NCI-H460 (cell line): ENCODE measurements at places on chromosomes 2 and 18. TPM values are rescaled to one million over a fixed set of nuclear protein-coding genes. Genes with fewer than 3 reads are reported as not detected.

GRCh38 chr2:128607440-128607839 lies 288.8 kb upstream of the HS6ST1 start:
- DNase-seq, result no peak

Gene SLC16A14
- total RNA-seq, result 27.6 and 28.4 TPM in 2 replicates

DNA sequence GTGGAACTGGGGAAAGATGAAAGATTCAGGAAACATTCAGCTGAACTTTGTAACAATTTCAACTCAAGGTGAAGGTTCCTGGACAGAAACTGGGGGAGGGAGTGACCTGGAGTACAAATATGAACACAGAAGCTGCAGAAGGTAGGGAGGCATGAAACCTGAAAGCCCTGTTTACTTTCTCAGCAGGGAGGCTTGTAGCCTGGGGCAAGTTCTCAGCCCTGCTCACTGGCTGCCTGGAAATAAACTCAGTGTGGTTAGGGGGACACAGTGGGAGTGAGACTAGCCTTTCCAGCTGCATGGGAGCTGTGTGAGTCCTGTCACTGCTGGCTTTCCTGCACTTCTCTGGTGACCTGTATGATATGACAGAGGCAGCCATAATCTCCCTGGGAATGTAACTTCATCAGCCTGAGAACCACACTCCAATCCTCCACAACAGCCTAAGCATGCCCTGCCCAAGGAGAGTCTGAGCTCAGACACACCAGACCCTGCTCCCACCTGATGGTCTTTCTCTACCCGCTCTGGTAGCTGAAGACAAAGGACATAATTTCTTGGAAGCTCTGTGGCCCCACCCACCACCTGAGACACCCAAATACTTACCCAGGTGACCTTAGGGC lies 77.0 kb downstream of the ZSWIM2 start:
- no peak for DNase-seq

DNA sequence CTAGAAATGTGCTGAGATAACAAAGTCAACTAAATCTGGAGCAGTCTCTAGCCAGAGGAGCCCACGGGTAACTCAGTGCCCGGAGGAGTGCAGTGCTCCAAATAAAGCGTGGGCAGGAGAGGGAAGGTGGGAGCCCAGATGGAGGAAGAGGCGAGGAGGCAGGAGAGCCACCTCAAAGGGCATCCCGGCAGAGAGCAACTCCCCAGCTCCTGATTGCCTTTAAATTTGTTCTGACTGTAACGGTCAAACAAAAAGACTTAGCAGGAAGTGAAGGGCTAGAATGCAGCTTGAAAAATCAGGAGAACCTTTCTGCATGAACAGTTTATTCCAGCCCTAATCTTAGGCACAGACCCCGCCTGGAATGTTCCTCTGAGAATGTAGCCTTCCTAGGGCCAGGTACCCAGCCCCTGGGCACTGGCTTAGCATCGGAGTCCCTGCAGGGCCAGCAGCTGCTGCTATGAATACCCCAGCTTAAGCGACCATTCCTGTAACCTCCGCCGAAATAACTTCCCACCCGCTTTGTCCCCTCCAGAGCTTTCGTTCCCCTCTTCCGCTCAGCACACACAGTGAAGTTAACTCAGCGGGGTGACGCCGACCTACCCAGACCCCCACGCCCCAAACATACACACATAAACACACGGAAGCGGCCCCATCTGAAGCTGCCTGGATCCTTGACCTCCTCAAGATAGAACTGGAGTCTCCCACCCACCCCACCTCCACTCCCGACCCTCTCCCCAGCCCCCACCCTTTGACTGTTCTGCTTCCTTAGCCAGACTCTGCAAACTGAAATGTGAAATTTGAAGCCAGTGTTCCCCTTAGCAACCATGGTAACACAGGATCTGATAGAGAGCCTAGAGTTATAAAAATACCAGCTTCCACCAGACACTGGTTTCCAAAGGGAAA lies 123.2 kb downstream of the SMAD7 start:
- no peak for DNase-seq

- DNase-seq, result no peak
Observed at GRCh38 chr18:22238036-22238435, 68.6 kb downstream of the GATA6 start.

Gene LIPG
- total RNA-seq, result 1.2 and 1.9 TPM in 2 replicates

Gene CYP20A1
- 27.1 and 32.4 TPM in 2 replicates for total RNA-seq

DNA sequence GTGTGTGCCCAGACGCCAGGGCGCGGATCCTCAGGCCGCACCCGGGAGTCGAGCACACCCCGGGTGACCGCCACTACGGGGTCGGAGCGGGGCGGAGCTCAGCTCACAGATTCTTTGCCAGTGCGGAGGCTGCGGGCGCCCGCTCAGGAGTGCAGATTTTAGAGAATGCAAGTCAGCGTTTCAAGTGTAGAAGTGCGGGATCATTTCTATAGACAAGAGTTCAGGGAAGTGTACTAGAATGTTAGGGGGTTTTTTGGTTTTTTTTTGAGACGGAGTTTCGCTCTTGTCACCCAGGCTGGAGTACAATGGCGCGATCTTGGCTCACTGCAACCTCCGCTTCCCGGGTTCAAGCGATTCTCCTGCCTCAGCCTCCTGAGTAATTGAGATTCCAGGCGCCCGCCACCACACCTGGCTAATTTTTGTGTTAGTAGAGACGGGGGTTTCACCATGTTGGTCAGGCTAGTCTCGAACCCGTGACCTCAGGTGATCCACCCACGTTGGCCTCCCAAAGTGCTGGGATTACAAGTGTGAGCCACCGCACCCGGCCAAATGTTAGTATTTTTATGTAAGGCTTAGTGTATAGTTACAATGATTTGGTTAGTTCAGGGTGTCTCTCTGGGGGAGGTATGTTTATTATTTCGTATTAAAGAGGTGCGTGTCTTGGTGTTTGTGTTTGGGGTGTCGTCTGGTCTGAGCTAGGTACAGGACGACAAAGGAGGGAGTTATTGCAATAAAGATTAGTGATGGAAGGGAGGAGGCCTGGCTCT lies 619 bp upstream of the FAM168B start:
- no peak for DNase-seq

Gene PMAIP1
- total RNA-seq, result 43.6 and 53.5 TPM in 2 replicates

DNA sequence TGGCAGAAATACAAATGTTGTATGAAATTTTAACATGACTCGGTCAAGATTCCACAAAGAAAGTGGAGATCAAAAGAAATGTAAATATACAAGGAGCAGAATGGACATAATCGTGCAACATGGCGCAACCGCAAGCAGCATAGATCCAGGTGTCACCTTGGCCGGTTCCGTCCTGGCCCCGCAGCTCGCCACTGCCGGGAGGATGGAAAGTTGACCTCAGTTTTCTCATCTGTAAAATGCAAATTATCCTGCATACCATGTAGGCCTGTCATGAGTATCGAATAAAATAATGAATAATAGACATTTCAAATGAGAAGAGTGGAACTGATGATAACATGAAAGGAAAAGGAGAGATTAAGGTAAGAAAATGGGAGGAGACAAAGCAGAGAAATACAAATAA lies 427.3 kb upstream of the SMIM21 start:
- no peak for DNase-seq

Gene ZSCAN30
- 6.3 and 8.1 TPM in 2 replicates for total RNA-seq

DNA sequence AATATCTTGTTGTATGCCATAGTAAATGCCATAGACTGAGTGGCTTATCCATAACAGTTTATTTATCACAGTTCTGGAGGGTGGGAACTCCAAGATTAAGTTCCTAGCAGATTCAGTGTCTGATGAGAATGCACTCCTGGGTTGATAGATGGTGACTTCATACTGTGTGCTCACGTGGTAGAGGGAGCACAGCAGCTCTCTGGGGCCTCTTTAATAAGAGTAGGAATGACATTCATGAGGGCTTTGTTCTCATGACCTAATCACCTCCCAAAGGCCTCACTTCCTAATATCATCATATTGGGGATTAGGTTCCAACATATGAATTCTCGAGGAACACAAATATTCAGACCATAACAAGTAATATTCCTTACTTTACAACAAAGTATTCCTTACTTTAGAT lies 98.1 kb upstream of the SH3BP4 start:
- DNase-seq, result no peak

Gene NAT8
- not detected in 2 replicates for total RNA-seq

Gene MYCN
- 0.12 TPM in 1 of 2 replicates, not detected in the other for total RNA-seq

DNA sequence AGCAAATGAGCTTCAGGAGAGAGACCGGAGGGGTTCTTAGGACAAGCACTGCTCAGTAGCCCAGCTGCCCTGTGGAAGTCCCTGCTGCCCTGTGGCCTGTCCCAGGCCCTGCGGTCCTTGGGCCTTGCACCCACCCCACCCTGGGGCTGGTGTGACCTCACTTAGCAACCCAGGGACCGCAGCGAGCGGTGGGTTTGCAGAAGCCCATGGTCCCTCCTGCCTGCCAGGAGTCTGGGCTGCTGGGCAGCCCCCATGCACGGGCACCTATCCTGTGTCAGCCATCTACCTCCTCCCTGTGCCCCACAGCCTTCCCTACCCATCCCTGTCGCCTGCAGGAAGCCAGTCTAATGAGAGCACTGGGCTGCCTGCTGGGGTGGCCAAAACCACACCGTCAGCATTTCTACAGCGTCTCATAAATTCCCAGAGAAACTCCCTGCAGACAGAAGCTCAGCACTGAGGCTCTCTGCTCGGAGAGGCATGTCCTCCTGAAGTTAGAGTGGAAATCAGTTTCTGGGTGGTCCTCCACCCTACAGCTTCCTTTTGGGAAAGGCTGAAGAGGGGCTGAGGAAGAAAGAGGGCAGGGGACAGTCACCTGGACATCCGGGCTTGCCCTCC lies 231.1 kb upstream of the HS6ST1 start:
- DNase-seq, result no peak

Gene NFU1
- 70.2 and 80.4 TPM in 2 replicates for total RNA-seq

DNA sequence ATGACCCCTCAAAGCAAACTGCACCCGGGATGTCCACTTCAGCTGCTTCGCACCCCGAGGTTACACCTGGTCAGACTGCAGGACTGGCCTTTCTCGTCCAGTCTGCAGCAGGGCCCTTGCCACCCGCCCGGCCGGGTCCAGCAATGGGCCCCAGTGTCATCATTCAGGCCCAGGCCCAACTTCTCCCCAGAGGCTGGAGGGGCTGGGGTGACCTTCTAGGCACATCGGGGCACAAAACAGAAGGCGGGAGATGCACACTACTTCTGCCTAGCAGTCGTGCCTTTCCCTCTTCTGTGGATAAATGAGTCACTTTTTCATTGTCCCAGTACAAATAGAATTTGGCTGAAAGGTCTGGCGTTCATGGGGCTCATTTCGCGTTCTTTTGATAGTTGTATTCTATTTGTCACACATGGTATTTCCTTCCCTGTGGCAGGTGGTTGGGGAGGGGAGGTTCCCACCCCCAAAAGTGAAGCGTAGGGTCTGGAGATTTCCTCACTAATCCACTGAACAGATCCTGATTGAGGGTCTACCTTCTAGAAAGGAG lies 56.9 kb upstream of the ID2 start:
- no peak for DNase-seq

DNA sequence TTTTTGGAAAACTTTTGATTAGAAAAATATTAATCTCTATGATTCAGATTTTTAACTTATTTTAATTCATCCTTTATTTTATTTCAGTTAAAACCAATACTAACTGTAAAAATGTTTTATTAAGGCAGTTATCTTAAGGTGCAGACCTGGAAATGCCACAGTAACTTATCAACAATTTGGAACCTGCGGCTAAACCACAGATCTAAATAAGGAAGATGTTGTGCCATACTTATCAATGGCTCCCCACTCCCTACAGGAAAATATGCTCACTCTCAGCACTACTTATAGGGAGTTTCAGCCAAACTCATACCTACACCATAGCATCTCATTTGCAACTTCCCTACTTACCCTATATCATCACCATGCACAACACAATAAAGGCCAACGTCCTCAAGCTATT lies 226.9 kb upstream of the KYNU start:
- DNase-seq, result no peak

Gene EVX2
- not detected in 2 replicates for total RNA-seq

Gene PLB1
- 0.06 and 0.62 TPM in 2 replicates for total RNA-seq

- DNase-seq, result no peak
Observed at GRCh38 chr18:79393181-79393634, 2.5 kb upstream of the NFATC1 start.

- no peak for DNase-seq
Observed at GRCh38 chr2:39370101-39370500, 67.0 kb downstream of the MAP4K3 start.

GRCh38 chr18:28078298-28078697 lies 98.6 kb downstream of the CDH2 start:
- no peak for DNase-seq

- DNase-seq, result no peak
Observed at GRCh38 chr18:46413684-46414083, 243.3 kb downstream of the LOXHD1 start.

DNA sequence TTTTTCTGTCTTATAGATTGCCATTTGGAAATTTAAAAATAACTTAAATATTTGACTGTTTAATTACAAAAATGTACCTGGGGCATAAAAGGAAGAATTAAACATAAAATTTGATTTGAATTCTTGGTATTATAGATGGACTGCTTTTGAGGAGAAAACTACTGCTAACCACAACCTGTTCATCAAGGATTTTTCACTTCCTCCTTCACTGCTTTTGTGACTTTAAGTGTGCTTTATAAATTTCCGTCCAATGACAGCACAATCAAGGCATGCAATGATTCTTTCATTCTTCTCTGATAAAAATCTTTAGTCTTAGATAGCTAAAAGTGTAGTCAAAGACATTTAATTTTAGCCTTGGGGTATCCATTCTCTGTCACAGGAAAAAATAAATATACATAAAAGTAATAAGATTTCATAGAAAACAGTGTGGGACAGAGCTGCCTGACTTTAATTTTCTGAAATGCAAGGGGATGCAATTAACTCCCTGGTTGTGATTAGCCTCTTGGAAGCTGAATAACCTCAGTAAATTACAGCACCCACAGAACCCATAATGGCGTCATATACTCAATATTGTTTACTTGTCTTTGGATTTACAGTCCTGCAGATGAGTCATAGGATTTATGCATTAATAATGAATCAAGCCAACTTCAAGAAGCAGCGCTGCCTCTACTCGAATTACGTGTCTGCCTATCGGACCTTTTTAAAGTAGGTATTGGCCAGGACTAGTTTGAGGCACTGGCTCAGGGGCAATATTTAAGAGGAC lies 587.9 kb downstream of the NRXN1 start:
- DNase-seq, result no peak

GRCh38 chr2:23606968-23607367 lies 222.0 kb downstream of the KLHL29 start:
- no peak for DNase-seq

Gene STAT4
- 10.4 and 12.7 TPM in 2 replicates for total RNA-seq

DNA sequence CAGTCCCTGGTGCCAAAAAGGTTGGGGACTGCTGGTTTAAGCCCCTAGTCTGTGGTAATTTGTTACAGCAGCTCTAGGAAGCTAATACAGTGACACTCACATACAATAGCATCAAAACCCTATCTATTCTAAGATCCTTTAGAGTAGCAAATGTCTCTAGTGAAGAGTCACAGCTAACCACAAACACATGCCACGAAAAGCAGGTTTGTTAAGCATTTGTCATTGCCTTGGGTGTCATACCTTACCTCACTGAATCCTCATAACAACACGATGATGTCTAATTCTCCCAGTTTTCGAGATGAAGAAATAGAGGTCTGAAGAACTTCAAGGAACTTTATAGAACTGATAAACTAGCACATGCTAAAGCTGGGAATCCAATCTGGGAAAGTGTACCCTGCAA lies 29.6 kb upstream of the RNF152 start:
- DNase-seq, result no peak

Gene FAM210A
- total RNA-seq, result 11.2 and 20.3 TPM in 2 replicates

GRCh38 chr2:234158812-234159211 lies 108.3 kb downstream of the SPP2 start:
- DNase-seq, result no peak

GRCh38 chr2:19607400-19607799 lies 249.0 kb upstream of the OSR1 start:
- no peak for DNase-seq

Gene DSG4
- not detected in 2 replicates for total RNA-seq
